ENCODE measurements at places on chromosomes 12 and 14. TPM values are rescaled to one million over a fixed set of nuclear protein-coding genes. Genes with fewer than 3 reads are reported as not detected.

MAP1LC3B2 gene
- 0.48 TPM for total RNA-seq

RNASE4 gene
- total RNA-seq, result 7.2 TPM

TMEM119 gene
- not detected for total RNA-seq

PMCH gene
- not detected for total RNA-seq

GNG2 gene
- total RNA-seq, result not detected

TIMELESS gene
- 3.4 TPM for total RNA-seq

ACTN1 gene
- total RNA-seq, result 115 TPM

GZMH gene
- total RNA-seq, result not detected

JPH4 gene
- not detected for total RNA-seq

NFE2 gene
- under 0.01 TPM for total RNA-seq

KIF5A gene
- under 0.01 TPM for total RNA-seq

TMEM229B gene
- total RNA-seq, result 0.43 TPM

C12orf54 gene
- total RNA-seq, result 3.4 TPM

IL31 gene
- total RNA-seq, result not detected

TAS2R30 gene
- total RNA-seq, result 2.8 TPM

TAS2R7 gene
- not detected for total RNA-seq

KLRK1 gene
- total RNA-seq, result not detected

GLIPR1 gene
- 34.5 TPM for total RNA-seq

TSPAN11 gene
- total RNA-seq, result under 0.01 TPM

CMKLR1 gene
- not detected for total RNA-seq

PRIMA1 gene
- total RNA-seq, result not detected

SLC2A3 gene
- total RNA-seq, result 8.3 TPM

Measured in tracheal epithelial cell (primary cell).